ENCODE measurements at places on chromosomes 7 and 10. TPM values are rescaled to one million over a fixed set of nuclear protein-coding genes. Genes with fewer than 3 reads are reported as not detected.

Gene GNGT1
- total RNA-seq: not detected

Gene FEZF1
- not detected for total RNA-seq

Gene IL2RA
- total RNA-seq: 25.9 TPM

Gene PTPRN2
- 1.7 TPM for total RNA-seq

Gene TACR2
- not detected for total RNA-seq

GRCh38 chr7:157339777-157340677 is 3.2 kb downstream of the DNAJB6 start:
- peak; percentile 48 for DNase-seq
- H3K27me3 ChIP-seq: no peaks in the 10 kb centered on the region
- no peak overlapping the region for H3K27ac ChIP-seq
- peaks cover 18% of the 10 kb centered on the region for H3K4me1 ChIP-seq
- no peak overlapping the region for H3K4me3 ChIP-seq

Data from T-cell (primary cell).